Stimulated activated CD8-positive, alpha-beta memory T cell treated with anti-CD3 and anti-CD28 coated beads, Interleukin-2, amount 100 ng/mL, for 1 hour (primary cell): ENCODE measurements at places on chromosomes 4 and X.

DNA sequence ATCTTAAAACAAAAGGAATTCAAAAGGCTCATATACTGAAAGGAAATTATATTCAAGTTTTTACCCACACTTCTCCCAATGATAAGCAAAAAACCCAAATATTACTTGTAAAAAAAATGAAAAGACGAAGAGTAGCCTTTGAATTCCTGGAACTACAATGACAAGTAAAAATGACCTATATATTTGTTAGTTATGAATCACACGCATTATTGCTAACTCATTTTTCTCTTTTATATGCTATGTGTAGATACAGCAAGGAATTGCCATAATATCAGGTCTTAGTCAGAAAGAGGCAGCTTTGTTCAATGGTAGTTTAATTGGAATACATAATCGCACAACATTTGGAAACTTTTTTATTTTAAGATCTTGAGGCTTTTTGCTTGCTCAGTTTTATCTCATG, 22.7 kb upstream of the ASB5 start:
- DNase-seq = no peak

DNA sequence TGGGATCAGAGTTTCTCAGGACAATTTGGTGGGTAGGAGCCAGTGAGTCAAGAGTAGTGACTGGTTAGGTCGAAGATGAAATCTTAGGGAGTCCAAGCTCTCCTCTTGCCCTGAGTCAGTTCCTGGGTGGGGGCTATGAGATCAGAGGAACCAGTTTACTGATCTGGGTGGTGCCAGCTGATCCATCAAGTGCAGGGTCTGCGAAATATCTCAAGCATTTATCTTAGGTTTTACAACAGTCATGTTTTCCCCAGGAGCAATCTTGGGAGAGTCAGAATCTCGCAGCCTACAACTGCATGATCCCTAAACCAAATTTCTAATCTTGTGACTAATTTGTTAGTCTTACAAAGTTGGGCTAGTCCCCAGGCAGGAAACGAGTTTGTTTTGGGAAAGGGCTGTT, 1833.2 kb upstream of the PCDH7 start:
- DNase-seq = no peak

DNA sequence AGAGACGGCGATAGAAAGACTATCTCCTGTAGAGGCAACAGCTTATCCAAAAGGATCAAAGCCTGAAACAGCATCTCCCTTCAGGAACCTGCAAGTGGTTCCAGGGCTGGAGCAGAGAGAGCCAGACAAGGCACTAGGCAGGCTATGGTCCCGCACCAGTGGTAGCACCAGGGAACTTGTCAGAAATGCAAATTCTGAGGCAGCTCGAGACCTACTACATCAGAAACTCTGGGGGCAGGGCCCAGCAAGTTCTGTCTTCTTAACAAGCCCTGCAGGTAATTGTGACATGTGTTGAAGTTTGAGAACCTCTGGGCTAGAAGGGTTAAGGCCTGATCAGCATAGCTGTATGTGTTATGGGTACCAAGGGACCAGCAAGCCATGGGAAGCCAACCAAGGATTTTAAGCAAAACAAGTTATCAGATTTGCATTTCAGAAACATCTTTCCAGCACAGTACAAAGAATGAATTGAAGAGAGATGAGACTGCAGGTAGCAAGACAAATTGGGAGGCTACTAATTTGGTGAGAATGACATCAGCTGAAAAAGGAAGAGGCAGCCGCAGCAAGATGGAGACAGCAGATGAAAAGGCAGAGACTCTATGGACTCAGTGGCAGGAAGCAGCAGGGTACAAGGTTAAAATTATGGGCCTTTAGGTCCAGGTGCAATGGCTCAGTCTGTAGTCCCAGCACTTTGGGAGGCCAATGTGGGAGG, 139.7 kb downstream of the TSPAN5 start:
- DNase-seq = no peak

GRCh38 chr4:127756906-127757305, 25.2 kb upstream of the HSPA4L start:
- DNase-seq = no peak

DNA sequence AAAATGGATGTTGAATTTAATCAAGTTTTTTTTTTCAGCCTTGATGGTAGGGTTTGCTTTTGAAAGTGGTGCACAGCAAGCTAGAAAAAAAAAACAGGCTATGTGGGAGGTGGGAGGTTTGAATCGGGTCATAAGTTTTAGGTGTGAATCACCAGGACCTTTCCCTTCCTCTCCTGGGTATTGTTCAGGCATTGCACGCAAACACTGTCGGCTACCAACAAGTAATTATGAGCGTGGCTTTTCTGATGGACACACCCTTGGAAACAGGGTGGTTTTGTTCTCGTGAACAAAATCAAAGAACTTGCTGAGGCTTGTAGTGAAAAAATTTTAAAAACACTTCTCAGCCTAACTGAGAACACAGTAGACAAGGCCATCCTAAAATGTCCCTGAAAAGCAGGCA, 18.1 kb downstream of the PIR start:
- no peak for DNase-seq

- no peak for DNase-seq
These were observed 164.0 kb upstream of the RASGEF1B start for GRCh38 chr4:81635739-81636138.

- DNase-seq = no peak
These were observed 235.0 kb downstream of the MAML3 start for GRCh38 chr4:139919004-139919403.

DNA sequence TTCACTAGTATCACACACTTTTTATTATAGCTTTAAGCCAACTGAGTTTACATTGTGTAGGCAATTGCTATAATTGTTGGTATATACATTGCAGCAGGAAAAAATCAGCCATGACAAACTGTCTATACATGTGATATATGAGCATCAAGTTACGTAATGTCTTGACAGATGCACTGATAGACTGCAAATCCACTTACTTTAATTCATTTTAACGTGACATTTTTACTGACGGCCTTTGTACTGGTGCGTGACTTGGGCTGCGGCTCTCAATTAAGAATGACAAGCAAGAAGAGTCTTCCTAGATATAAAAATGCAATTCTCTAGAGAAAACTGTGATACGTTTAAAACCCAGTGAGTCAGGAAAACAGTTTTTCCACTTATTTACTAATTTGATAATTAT, 143.8 kb downstream of the ACTRT1 start:
- no peak for DNase-seq

DNA sequence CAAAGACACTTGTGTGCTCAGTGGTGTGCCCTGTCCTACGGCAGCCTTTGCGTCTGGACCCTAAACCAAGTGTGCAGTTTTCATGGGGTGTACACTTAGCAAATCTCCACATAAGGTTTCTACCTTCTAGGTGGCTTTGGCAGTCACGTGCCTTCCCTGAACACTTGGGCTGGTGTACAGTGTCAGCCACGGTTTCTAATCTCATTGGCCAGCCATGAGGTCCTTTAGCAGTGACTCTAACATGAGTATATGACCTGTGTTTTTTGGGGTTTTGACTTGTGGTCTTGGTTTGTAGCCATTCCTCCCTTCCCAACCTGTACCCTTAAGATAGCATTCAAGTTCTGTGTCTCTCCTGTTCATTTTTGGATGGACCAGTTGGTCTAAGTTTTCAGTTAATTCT, 76.3 kb downstream of the PTTG2 start:
- DNase-seq = no peak

DNA sequence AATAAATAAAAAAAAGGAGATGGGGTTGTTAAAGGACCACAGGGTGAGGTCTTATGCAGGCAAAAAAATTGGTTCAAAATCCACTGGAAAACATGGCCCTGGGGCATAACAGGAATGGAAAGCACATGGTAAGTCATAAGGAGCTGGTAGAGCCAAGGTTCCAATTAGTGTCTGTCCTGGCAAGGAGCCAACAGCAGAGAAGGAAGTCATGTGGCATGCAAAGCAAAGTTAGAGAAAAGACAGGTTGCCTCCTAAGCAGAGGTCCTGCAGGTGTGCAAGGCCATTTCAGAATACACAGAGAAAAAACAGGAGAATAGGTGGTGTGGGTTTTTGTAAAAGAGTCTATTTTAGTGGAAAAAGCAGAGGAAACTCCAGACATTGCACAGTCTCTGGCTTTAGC, 1881.7 kb downstream of the ARAP2 start:
- no peak for DNase-seq

GRCh38 chr4:54659313-54659712, 1.6 kb downstream of the KIT start:
- DNase-seq = no peak

GRCh38 chr4:145868637-145869409, 69.8 kb downstream of the ZNF827 start:
- no peak for DNase-seq

GRCh38 chrX:154018518-154019060, 1.1 kb downstream of the IRAK1 start:
- no peak for DNase-seq

GRCh38 chr4:3700223-3700622, 66.0 kb upstream of the ADRA2C start:
- DNase-seq = no peak

GRCh38 chrX:80216086-80216485, 201.5 kb downstream of the TBX22 start:
- no peak for DNase-seq

DNA sequence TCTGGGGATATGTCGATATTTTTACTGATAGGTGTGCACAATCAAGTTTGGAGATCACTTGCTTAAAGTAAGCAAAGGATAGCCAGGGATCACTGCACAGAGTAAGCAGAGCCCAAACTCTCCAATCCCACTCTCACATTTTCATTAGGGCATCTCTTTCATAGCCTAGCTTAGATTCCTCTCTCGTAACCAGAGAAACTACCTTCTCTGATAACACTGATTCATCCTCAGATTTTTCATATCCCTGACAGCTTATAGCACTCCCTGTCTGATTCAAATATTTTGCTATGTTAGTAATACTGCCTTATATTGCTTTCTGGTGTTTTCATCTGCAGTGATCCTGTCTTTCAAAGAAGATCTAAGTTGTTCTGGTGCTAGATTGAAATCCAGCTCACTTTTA, 123.7 kb downstream of the CBLL2 start:
- no peak for DNase-seq

GRCh38 chr4:93103042-93103441, 725.5 kb upstream of the ATOH1 start:
- no peak for DNase-seq

GRCh38 chr4:860561-860960, 34.6 kb upstream of the CPLX1 start:
- DNase-seq = no peak

- no peak for DNase-seq
These were observed 177.8 kb downstream of the RAB28 start for GRCh38 chr4:13306356-13306755.

GRCh38 chr4:159639671-159640323, 536.9 kb downstream of the RAPGEF2 start:
- no peak for DNase-seq

- no peak for DNase-seq
These were observed 88.1 kb upstream of the LCORL start for GRCh38 chr4:18109676-18110075.

GRCh38 chr4:168836490-168836889, 173.6 kb downstream of the CBR4 start:
- no peak for DNase-seq

- DNase-seq = no peak
These were observed 21.2 kb upstream of the VCX2 start for GRCh38 chrX:8192276-8192675.

- no peak for DNase-seq
These were observed 102.5 kb upstream of the MYOZ2 start for GRCh38 chr4:119032921-119033685.

GRCh38 chrX:103613362-103613890, 5.7 kb downstream of the TCEAL3 start:
- no peak for DNase-seq

DNA sequence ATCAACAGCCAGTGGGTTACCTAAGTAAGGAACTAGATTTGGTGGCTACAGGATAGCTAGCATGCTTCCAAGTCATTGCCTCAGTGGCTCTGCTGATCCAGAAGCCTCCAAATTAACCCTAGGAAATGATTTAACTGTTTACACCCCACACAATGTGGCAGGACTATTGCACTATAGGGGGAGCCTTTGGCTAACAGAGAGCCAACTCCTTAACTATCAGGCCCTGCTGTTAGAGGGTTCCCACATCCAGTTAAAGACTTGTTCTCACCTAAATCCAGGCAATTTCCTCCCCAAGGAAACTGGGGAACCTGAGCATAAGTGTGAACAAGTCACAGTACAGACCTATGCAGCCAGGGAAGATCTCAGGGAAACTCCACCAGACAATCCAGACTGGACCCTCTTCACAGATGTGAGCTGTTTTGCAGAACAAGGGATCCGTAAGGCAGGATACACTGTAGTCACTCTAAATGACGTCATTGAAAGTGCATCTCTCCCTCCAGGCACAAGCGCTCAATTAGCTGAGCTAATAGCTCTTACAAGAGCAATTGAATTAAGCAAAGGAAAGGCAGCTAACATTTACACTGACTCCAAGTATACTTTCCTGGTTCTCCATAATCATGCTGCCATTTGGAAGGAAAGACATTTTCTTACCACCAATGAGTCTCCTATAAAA, 185.3 kb upstream of the SPOCK3 start:
- DNase-seq = no peak

DNA sequence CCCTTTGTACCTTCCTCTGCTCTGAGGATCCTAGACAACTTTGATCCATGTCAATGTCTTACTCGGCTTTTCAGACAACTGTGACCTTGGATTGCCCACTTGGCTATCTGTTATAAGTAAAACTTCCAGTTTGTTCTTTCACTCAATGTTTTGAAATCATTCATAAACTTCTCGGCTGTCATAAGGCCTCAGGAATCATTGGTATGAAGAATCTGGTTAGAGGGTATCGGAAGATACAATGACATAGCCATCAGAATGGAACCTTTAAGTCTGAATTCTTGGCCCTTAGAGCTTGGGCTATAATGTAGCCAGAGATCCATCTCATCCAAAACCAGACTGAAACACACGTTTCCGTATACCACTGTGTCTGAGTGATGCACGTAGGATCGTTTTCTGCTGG, 59.0 kb upstream of the WDR1 start:
- DNase-seq = no peak

GRCh38 chr4:6625256-6625655, 15.2 kb upstream of the MRFAP1 start:
- no peak for DNase-seq

GRCh38 chrX:117752745-117753144, 363.9 kb downstream of the KLHL13 start:
- DNase-seq = no peak

DNA sequence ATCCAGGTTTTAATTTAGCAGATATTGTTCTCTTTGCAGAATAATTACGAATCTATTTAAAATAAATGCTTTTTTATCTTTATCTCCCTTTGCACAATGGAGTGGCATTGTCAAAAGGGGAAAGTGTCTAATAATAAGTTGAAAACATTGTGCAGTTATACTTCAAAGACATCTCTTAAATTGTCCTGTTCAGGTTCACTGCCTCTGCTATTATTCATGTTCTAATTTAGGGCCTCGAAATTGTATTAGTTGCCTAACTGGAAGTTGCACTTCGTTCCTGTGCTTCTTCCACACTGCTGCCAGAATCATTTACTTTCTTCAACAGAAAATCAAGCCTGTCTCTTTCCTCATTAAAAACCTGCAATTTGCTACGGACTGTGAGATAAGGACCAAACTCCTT, 150.5 kb upstream of the SPRY1 start:
- no peak for DNase-seq

DNA sequence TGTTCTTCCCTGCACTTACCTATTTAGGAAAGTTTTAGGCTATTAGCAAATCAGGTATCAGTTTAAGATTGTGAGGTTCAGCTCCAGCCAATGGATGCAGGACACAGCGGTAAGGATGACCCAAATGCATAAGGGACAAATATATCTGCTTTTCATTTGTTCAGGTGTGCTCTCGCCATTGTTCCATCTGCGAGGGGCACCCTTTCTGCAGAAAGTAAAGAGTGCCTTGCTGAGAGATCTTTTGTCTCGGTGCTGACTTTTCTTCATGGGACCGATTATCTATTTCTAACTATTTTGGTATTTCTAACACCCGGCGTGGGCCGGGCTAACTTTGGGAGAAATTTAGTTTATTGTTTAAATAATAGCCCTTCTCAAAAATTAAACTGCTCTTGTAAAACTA, 49.0 kb downstream of the CCDC149 start:
- DNase-seq = no peak
